ENCODE measurements at places on chromosomes 3 and 15.

- DNase-seq, result no peak
These were observed 58.2 kb upstream of the ACAN start for GRCh38 chr15:88745065-88745464.

DNA sequence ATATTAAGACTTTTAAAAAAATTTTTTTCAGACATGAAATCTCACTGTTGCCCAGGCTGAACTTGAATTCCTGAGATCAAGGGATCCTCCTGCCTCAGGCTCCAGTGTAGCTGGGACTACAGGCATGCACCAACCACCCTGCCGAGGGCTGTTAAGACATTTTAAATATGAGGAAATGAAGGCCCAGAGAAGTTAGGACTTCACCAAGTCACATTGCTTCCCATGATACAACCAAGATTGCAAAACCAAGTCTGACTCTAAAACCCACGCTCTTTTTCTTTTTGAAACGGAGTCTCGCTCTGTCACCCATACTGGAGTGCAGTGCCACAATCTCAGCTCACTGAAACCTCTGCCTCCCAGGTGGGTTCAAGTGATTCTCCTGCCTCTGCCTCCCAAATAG is 28.0 kb downstream of the PTPN9 start:
- no peak for DNase-seq

DNA sequence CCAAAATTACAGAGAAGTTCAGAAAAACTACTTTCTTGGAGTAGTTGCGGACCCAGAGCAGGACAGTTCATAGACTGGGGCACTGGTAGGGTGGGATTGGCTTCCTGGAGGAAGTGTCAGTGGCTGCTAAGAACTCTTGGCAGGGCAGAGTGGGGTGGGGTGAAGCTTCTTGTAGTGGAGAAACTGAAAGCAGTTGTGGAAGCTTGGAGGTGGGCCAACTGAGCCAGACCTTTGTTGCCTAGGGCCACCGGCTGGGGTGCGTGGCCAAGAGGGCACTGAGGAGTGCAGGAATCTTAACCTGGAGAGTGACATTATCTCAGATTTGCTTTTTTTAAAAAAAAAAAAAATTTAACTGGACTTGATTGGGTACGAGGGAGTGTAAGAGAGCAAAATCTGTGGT is 3.1 kb downstream of the KAT2B start:
- DNase-seq, result no peak

GRCh38 chr3:126083138-126083445 is 832 bp downstream of the SLC41A3 start:
- DNase-seq, result no peak

- DNase-seq, result no peak
These were observed 4.9 kb downstream of the GNAT1 start for GRCh38 chr3:50196253-50196801.

DNA sequence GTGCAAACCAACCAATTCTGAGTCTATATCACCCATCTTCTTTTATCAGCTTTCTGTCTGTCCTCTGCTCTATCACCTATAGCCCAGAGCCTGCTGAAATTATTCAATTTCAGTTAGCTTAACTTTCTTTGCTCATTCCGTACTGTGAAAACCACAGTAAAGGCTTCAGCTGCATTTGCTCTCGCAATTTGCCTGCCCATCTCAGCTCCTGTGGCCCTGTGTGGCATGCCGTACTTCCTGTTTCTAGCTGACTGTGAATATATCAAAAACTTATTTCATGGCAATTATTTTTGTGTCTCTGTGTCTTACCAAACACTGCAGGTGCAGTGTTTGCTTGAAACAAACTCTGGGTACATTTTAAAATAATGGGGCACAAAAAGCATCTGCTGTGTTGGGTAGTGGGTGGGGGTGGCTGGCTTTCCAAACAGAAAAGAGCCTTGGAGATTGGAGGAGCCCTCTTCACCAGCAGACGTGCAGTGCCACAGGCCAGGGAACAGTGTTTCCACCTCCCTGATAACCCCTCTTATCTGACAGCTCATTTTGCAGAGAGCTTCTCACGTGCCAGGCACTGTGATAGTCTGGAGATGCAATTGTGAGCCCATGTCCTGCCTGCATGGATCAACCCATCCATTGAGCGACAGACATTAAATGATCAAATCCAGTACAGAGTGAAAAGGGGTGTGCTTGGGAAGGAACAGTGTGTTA is 45.2 kb downstream of the GASK1A start:
- no peak for DNase-seq

- no peak for DNase-seq
These were observed 78.8 kb upstream of the UBE2E1 start for GRCh38 chr3:23726811-23727548.

- no peak for DNase-seq
These were observed 13.1 kb upstream of the SLC26A6 start for GRCh38 chr3:48648188-48648850.

DNA sequence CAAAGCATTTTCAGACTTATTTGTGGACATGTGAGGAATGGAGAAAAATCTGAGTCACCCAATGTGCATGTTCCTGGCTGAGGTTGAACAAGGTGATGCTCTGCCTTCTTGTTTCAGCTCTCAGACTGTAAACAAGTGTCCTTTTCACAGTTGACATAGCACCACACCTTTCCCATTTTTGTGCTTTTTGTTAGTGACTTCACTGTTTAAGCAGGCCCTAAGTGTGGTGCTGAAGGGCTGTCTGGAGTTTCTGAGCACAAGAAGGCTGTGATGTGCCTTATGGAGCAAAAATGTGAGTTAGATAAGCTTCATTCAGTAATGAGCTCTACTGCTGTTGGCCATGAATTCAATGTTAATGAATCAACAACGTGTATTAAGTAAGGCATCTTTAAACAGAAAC is 20.4 kb downstream of the ABI3BP start:
- DNase-seq, result no peak

- DNase-seq, result no peak
These were observed 64.5 kb downstream of the ALCAM start for GRCh38 chr3:105431200-105431599.

GRCh38 chr3:105923140-105923539 is 54.3 kb upstream of the CBLB start:
- DNase-seq, result no peak

DNA sequence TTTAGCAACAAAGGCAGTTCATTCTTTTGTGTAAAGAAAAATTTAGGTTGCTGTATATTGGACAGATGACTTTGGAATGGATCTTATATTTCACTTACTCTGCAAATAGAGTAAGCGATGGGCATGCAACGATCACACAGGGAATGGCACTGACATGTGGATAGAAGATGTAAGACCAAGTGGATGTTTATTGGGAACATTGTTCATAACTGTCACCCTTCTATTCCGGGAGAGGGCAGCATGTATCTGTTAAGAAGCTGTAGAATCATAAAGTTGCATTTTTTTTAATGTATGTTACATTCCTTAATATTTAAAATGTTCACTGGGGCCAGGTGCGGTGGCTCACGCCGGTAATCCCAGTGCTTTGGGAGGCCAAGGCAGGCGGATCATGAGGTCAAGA is 41.2 kb downstream of the HPS3 start:
- DNase-seq, result no peak

DNA sequence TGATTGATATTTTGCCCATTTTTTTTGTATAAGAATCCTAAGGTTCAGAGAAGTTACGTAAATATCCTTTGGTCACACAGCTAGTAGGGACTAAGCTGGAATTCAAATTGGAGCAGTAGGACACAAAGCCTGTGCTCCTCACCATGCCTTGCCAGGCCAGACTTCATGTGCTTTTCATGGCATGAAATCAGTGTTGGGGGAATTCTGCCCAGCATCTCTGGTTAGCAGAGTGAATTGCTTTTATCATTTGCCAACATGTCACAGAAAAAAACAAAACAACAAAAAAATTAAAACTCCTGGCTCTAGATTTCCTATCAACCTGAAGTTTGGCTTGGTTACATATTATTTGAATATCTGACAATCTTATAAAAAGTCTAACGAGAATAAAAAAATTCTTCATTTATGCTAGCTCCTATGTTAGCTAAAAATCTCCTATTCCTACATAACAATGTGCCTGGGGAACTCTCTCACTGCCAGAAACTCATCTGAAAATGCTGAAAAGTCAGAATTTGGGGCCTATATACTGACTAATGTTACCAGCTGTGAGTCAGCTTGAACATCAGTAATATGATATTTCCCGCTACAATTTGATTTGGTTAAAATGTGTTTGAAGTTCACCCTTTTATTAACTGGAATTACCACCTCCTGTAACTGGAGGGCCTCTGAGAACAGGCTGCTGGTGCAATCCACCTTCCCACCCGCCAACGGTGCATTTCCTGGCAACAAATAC is 141.7 kb downstream of the TIGIT start:
- DNase-seq, result no peak

DNA sequence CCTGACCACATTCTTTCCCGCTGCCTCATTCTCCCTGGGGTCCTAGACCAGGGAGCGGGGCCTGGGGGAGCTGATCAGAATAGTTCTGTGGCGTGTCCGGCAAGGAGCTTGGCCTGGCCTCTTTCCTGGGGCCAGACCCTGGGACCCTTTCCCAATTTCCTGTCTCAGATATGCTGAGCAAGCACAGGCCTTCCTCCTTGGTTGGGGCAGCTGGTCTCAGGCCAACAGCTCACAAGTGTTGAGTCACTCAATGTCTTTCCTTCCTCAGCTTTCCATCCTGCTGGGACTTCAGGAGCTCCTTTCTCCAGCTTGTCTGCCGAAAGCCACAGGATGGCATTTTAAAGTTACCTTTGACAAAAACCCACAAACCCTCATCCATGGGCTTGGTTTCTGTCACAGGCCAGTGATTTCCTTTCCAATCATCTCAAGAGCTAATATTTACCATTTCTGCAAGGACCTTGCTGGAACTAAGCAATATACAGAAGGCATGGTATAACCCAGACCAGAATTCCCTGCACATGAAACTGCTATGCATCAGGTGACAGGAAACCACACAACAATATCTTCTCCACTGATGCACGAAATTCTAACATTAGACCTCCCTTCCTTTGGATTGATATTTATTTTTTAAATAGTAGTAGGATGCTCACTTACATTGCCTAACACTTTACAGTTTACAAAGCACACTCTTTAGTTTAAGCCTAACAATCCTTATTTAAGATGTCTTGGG is 19.5 kb upstream of the TIMP4 start:
- DNase-seq, result no peak

- DNase-seq, result no peak
These were observed 4.8 kb downstream of the GASK1A start for GRCh38 chr3:42983927-42984326.

DNA sequence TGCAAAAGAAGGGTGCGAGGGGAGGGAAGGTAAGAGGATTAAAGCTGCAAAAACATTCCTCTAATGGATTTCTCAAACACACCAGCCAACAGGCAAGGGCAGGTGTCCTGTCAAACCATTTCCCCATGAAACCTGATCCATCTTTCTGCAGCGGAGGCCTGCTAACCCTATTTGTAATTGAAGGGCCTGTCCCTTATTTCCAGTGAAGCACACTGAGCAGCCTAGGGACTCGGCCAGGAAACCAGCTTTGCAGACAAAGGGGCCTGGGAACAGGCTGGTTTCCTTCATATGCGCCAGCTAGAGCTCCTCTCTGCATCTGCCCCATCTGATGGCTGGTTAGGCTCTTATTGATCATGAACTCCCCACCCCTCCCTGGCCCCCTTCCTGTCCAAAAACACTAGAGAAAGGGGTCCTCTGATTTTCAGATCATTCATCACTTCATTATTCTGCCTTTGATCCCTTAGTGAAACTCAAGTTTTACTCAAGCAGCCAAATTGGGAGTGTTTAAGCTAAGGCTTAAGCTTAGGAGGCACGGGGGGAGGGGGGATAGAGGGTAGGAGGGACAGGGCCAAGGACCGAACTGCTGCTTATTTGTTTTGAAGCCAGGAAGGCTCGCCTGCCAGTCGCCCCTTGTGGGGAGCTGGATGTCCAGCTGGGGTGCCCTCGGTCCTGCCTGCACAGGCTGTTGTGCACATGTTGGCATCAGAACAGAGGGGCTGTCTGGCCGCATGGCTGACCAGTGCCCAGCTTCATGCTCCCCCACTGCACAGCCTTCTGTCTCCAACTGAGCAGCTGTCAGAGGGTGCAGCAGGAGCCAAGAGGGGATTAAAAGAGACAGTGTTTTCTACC is 53.1 kb downstream of the BOC start:
- DNase-seq, result no peak

DNA sequence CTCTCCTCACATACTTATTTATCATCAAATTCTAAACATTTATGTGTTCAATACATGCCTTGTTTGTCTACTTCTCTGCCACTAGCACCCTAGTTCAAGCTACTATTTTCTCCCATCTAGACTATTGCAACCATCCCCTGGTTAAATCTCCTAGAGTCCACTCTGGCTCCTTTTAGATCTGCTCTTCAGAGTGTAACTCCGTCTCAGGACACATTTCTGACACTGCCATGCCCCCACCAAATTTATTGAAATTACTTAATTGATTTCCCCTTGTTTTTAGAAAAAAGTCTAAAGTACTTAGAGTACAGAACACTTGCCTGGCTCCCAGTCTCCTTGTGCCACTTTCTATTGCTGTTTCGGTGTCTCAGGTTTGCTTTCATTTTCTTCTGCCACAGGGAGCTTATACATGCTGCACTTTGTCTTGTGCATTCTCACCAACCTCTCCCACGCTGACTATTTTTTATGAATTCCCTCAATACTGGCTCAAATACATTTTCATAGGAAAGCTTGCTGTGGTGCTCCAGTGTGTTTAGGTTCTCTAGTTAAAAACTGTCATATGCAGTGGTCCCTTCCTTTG is 792.3 kb downstream of the DIPK2A start:
- DNase-seq, result no peak

DNA sequence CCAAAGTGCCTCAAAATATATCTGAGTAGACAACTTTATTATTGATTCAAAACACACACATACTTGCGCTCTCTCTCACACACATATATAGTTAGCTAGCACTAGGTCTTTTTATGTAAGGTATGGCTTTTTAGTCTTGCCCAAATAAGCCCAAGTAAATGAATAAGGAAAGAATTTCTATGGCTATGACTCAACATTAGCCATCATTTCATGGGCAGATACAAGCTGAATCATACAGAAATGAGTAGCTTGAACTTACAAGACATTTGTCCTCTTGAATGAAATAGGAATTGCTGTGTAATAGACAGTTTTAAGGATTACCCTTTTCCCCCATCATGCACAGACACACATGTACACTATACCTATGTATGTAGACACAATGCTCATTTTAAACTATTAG is 4.9 kb downstream of the CADPS start:
- no peak for DNase-seq

GRCh38 chr3:103953796-103954195 is 1412.9 kb upstream of the ALCAM start:
- DNase-seq, result no peak

GRCh38 chr3:129039271-129040038 is 21.1 kb upstream of the GP9 start:
- no peak for DNase-seq

DNA sequence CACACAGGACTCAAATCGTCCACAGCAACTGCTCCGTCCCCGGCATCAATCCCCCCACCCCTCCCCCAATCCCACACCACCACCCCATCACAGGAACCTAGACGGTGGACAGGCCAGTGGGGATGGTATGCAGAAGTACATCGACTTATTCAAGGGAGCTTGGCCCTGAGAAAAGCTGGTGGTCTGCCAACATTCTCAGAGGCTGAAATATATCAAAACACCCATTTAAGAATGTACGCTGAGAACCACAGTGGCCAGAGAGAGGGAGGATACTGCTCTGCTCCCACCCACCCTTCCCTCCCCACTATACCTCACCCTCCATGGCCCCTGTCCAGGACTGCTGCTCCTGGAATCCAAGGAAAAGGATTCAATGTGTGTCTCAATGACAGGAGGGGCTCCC is 12.4 kb upstream of the USP3 start:
- no peak for DNase-seq

GRCh38 chr3:83460052-83460451 is 1498.7 kb upstream of the CADM2 start:
- no peak for DNase-seq
